Stimulated activated CD4-positive, alpha-beta T cell treated with anti-CD3 and anti-CD28 coated beads, Interleukin-1b, Interleukin-23, amount 100 ng/mL, for 1 hour (primary cell): ENCODE measurements at places on chromosomes 4 and X.

DNA sequence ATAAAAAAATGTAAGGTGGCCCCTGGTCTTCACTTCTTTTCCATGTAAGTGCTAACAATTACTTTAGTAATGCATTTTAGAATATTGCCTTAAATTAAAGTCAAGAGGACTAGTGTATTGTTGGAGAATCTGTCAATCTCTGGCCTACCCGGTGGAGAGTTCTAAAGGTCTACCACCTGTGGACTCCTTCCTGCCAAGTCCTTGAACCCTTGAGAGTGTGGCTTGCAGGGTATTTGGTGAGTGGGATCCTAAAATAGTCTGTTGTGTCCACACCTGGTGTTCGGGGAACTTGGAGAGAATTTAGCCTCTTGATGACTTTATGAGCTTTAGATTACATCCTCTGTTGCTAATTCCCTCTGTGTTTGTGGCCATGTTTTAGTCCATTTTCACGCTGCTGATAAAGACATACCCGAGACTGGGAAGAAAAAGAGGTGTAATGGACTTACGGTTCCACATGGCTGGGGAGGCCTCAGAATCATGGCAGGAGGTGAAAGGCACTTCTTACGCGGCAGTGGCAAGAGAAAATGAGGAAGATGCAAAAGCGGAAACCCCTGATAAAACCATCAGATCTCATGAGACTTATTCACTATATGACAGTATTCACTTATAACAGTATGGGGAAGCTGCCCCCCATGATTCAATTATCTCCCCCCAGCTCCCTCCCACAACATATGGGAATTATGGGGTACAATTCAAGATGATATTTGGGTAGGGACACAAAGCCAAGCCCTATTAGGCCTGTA is 23.8 kb downstream of the DDIT4L start:
- DNase-seq, result no peak

DNA sequence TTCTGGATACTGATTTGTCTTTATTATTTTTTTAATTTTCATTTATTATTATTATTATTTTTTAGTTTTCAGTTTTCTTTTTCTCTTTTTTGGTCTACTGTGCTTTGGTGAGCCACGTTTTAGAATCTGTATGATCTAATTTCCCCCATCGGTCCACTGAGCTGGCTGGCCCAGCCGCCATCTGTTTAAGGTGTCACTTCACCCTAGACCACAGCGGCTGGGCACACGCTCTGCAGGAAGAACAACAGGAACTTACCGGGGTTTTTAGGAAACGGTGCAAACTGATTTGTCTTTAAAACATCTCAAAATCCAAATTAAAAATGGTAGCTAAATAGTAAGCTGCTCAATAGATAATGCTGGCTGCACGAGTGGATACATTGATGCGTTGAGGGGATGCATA is 48.8 kb upstream of the AMOT start:
- DNase-seq, result no peak

- no peak for DNase-seq
These were observed 16.7 kb upstream of the PPA2 start for GRCh38 chr4:105490523-105490922.

GRCh38 chr4:67615119-67615518 is 56.6 kb downstream of the STAP1 start:
- DNase-seq, result no peak

DNA sequence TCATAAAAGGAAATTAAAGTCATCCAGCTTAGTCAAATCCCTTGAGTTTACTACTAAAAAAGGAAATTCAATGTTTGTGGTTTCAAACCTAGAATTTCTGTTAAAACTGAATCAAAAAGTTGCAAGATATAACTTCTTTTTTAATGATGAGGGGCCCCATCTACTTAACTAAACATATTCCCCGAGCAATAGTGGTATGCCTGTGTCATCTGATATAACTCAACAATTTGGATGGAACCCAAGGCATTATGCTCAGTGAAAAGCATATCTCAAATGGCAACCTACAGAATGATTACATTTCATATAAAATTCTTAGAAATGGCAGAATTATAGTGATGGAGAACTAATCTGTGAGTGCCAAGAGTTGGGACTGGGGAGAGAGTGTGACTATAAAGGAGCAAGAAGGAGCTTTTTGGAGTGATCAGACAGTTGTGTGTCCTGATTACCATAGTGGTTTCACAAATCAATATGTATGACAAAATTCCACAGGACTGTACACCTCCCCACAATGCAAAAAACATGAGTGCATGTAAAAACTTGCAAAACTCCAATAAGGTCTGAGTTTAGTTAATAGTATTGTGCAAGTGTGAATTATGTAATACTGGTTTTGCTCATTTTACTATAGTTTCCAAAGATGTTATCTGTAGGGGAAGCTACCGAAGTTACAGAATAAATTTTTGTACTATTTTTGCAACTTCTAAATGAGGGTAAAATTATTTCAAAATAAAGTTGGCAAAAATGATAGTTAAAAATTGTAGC is 323.2 kb downstream of the ARHGAP24 start:
- DNase-seq, result no peak

GRCh38 chr4:100421361-100421978 is 96.4 kb downstream of the EMCN start:
- DNase-seq, result no peak

- no peak for DNase-seq
These were observed at the start of gene SOX3 for GRCh38 chrX:140504371-140505324. Gene SOX3 (minus strand): TSS chrX:140505069. CDS start chrX:140505060, 9 bp downstream.

- no peak for DNase-seq
These were observed 81.9 kb upstream of the QRFPR start for GRCh38 chr4:121462660-121463261.

- peak; percentile 50 for DNase-seq
These were observed 2.7 kb downstream of the FOXO4 start for GRCh38 chrX:71098302-71098701.

GRCh38 chrX:19512961-19513360 is 2.3 kb downstream of the MAP3K15 start:
- no peak for DNase-seq

GRCh38 chr4:30862196-30862595 is 142.0 kb downstream of the PCDH7 start:
- DNase-seq, result no peak

GRCh38 chr4:107304699-107305286 is 268.7 kb upstream of the DKK2 start:
- no peak for DNase-seq

GRCh38 chr4:44422912-44423311 is 25.7 kb downstream of the KCTD8 start:
- DNase-seq, result no peak

DNA sequence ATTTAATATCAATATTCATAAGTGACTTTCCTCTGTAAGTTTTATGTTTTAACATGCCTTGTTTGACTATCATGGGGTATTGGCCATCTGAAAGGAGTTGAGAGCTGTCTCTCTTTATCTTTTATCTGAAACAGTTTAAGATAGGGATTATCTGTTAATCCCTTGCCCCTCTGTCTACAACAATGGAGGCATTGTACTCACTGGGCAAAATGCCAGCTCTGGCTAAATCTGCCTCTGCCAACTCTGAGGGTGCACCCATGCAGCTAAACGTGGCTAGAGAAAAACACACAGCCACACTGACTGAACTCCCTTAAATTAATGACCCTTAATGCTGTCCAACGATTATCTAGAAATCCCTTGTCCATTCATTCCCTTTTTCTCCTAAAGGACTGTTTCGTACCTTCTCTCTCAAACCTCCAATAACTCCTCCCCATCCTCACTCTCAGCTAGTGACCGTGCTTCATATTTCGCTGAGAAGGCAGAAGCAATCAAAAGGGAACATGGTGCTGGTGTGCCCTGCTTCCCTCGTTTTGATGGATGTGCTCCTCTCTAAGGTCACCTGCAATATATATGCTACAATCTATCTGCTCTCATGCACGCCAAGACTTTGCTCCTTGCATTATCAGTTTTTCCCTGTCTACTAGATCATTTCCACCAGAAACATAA is 10.3 kb downstream of the PHKA2 start:
- no peak for DNase-seq

GRCh38 chrX:13345037-13345436 is 25.2 kb upstream of the ATXN3L start:
- no peak for DNase-seq

DNA sequence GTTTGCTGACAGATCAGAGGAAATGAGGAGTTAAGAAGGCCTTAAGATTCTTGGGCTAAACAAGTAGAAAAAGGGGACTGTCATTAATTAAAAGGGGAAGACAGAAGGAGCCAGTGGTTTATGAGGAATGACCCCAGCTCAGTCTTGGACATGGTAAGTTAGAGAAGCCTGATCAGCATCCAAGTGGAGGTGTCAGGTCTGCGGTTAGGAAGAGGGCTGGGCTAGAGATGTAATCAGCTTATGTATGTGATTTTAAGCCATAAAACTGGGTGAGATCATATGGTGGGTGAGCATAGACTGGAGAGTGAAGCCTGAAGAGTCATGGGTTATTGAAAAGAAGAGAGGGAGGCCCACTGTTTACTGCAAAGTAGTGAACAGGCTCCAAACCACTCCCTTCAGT is 246.1 kb downstream of the NR3C2 start:
- no peak for DNase-seq

DNA sequence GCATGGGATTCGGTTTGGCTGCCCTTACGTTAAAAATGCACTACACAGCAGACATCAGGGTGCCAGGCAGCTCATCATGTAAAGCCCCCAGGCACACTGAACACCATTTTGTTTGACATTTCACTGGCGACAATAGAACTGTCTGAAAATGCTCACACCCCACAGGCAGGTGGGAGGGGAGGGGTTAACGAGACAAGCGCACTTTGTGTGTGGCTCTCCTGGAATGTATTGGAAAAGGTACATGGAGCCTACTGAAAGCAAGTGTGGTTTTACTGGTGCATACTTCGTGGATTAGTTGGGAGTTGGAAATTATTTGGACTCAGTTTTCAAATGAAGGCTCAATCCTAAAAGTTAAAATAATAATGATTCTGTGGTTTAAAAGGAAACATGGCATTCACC is 31.6 kb upstream of the PPARGC1A start:
- no peak for DNase-seq

DNA sequence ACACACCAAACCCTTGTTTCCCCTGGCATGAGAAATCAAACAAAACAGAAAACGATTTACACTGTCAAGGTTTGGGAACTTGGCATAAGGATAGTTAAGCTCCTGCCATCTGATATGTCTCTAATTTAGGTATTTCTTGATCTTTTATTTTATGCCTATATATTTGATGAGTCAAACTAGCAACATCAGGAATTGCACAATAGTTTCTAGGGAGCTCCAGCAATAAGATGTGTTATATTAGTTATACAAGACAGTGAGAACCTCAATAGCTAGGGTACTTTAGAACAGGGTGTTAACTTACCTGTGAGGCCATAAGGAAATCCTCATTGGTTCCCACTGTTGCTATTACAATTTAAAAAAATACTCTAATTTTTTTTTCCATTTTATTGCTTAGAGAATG is 474.2 kb downstream of the GBA3 start:
- DNase-seq, result no peak

GRCh38 chr4:81040012-81040659 is 9.6 kb downstream of the BMP3 start:
- DNase-seq, result no peak

DNA sequence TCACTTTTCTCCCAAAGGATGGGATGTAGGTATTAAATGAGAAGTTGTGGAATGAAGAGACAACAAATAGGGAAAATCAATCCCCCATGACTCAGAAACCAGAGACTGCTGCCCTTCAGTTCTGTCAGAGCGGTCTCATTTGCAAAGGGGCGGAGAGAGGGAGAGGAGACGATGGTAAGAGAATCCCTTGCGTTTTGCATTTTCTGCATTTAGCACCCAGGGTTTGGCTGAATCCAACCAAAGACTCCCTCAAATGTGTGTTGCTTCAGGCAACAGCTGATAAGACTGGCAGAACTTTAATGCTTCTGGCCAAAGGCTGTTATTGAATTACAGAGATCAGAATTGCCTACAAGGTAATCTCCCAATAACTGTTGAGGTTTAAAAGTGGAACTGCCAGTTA is 230.2 kb downstream of the EVC2 start:
- no peak for DNase-seq

GRCh38 chr4:133149932-133150471 is 908 bp downstream of the PCDH10 start:
- DNase-seq, result no peak

- no peak for DNase-seq
These were observed 50.6 kb downstream of the TBL1X start for GRCh38 chrX:9515489-9515888.

GRCh38 chr4:123421227-123421936 is 24.8 kb downstream of the SPRY1 start:
- no peak for DNase-seq

DNA sequence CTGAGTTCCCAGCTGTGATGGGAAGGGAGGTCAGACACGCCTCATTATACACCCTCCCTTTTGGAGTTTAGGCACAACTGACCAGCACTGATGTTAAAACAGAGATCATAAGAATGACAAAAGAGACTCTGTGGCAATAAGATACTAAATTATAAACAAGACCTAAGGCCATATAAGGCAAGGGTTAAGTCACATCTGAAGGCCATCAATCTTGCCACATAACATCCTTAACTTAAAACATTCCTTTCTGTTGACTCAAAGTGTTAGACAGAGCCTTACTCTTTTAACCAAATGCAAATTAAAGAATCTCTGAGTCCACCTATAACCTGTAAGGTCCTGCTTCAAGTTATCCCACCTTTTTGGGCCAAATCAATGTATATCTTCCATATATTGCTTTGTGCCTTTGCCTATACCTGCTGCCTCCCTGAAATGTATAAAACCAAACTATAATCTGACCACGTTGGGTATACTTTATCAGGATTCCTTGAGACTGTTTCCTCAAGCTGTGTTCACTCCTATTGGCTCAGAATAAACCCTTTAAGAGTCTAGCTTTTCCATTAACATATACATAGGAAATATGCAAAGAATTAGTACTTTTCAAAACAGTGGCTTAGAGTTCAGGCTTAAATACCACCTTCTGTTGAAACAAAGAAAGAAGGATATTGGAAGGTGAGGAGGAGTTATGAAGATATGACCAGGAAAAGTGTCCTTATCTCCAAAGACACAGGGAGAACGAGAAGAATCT is 214.4 kb upstream of the PPP1R2C start:
- no peak for DNase-seq

- DNase-seq, result no peak
These were observed 977 bp upstream of the RBBP7 start for GRCh38 chrX:16870862-16871815.

DNA sequence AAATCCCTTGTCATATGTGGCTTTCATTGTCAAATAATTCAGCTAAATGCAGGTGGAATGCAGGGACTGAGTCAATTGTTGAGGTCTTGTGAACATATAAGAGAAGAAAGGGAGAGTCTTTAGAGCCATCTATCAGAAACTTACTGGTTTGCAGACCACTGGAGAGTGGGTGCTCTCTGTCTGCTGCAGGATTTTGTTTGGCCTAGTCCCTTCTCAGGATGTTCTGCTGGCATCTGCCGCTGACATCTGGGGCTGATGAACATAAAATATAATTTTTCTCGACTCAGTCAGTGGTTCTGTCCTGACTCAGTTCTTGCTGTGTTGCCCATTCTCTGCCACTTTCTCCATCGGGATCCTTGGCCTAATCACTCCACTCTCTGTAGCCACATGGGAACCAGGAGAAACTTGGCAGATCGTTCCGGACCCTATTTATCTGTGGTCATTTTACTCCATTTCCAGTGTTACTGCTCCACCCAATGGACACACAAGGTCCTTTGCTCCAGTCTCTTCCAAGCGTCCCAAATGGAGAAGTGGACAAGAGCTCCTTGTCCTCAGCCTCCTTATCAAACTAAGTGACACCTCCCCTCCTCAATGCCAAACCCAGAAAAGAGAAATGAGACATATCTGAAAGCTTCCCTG is 436.2 kb downstream of the FAT4 start:
- no peak for DNase-seq

- no peak for DNase-seq
These were observed 880.6 kb upstream of the FRG1 start for GRCh38 chr4:189060104-189060503.
